Inflammatory macrophage treated with lipopolysaccharide for 4 hours (primary cell): ENCODE measurements at places on chromosomes 3 and 15.

- DNase-seq: no peak
Measured at GRCh38 chr15:53758412-53758811, 1.1 kb downstream of the WDR72 start.

DNA sequence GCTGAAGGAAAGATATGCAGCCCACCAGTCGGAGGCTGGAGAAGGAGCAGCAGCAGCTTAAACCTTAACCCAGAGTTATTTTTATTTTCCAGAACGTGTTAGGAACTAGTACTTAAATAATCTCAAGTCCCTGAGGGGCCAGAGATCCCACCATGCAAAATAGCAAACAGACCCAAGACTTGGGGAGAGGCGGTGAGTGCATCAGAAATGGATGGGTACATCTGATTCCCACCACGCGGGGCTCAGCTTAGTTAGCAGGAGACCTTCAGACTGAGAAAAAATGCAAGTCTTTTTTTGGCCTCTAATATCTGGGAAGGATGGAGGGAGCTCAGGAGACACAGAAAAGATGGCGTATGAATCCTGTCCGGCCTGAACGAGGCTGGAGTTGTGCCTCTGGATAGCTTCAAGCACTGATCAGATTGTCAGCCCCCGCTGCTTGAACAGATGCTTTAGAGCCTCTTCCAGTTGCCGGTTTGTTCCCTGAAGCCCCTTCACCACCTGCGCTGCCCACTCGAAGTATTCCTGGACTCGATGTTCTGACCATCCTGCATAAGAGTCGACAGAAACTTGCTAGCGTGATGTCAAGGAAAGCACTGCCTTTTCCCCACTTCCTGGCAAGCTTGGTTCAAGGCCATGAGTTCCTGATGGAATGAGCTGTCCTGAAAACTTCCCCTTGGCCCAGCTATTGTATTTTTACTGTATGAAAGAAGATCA is 1.3 kb downstream of the HDDC3 start:
- DNase-seq: peak; percentile 57

DNA sequence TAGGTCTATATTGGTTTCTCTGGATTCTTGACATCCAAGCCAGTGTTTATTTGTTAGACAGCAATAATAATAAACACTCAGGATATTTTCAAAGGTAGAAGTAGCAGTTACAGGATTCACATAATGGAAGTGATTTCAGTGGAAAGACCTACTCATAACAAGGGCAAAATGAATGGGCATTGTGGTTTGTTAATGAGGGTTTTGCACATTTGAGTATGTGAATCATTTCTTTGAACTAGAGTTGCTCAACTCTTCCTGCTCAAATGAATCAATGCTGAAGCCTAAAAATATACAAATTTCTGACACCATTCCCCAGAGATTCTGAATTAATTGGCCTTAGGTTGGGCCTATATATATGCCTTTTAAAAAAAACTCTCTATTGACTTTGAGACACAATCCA is 4.1 kb upstream of the COL6A5 start:
- DNase-seq: no peak

GRCh38 chr3:129556890-129557547 is 14.0 kb downstream of the H1-8 start:
- DNase-seq: no peak

DNA sequence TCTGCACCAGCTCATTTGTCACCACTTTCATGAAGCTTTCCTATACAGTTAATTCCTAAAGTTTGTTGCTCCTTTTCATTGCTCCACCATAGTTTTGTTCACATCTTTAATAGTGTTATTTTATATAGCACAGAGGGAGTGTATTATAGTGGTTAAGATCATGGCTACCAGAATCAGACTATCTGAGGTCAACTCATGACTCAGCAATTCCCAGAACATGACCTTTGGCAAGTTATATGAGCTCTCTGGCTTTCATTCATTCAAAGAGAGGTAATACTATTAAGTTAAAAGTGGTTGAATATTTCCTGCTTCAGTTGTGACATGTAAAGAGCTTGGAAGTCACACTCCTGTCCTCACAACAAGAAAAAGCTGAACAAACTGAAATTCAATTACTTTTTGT is 1073.5 kb downstream of the NAALADL2 start:
- DNase-seq: no peak

DNA sequence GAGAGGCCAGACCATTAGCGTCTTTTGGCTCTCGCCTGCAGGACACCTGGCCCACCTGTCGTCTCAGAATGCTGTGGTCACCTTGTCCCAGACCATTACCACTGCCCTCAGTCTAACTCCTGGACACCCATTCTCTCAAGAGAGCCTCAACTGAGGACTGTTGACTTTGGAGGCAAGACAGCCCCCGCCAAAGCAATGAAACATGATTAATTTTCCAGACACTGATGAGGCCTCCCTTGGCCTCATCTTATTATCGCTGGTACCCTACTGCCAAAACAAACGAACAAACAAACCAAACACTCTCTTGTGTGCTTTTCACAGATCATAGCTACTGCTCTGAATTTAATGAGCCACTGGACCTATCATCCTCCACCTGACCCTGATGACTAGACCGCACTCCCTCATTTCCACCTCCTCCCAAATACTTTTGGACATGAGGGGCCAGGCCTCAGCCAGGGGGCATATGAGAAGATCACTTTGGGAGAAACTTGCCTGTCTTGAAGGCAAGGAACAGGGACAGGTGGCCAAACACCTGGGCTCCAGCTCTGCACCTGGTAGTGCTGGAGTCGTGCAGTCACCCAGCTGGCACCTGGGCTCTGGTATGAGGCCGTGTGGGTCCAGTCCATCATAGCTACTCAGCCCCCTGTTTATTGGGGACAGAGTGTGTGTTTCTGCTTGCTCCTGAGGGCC is 27.6 kb downstream of the ALS2CL start:
- no peak for DNase-seq

DNA sequence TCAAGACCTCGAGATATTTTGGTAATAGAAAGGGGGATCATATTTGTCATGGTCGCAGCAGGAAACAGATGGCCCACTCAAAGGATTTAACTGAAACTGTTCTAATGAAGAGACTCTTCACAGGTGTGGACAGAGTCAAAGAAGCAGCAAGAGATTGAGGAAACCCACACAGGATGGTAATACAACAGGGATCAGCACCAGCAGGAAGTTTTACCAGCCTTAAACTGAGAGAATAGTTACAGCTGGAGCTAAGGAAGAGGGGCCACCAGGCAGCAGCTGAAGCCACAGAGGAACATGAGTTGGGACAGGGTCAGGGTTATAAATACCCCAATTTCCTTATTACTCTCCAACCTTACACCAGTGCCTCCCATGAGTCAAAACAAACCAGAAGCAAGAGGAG is 131.8 kb upstream of the UBE2E2 start:
- DNase-seq: no peak

DNA sequence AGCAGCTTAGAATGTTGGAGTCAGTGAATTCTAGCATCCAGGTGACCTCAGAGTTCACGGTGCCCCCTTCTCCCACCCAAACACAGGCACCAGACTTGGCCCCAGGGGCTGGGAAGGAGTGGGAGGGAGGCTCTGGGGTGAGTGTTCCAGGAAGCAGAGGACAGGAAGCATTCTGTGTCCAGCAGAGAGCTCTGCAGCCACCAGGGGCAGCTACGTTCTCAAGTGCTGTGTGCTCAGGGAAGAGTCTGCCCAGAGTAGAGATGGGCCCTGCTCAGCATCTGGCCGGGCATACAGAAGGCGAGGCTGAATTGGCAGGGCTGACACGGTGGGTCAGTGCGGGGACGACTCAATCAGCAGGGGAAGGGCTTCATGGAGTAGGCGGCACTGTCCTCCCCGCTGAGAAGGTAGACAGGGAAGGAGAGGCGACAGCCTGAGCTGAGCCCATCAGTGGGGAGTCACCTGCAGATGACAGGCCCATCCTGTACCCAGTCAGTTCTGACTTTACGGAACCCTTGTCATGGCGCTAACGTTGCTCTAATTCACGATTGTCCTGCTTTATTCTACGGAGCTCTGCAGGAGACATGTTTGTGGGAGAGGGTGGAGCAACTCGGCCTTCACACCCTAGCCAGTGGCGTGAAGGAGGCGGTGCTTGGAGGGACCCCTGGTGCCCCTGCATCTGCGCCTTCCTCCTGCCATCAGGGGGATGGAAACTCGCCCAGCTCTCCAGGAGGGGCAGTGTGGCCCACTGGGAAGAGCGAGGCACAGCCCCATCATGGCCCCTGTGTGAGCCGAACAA is 82.2 kb downstream of the C3orf70 start:
- no peak for DNase-seq

GRCh38 chr15:36601497-36601932 is 22.1 kb downstream of the CDIN1 start:
- no peak for DNase-seq

DNA sequence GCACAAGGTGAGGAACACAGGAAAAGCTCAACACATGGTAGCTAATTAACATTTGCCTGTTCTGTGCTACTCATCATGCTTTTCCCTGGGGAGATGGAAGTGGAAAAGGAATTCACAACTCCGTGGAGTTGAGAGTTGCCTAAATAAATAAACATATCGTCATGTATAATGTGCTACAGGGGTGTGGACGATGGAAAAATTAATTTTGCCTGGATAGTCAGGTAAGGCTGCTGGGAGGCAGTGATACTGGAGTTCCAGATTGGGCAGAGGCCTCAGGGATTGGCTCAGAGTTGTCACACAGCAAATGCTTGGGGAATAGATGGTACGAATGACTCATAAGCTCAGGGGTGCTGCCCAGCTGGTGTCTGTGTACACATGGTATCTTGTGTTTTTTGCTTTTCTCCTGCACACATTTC is 3.1 kb upstream of the ABHD6 start:
- DNase-seq: peak; percentile 36

DNA sequence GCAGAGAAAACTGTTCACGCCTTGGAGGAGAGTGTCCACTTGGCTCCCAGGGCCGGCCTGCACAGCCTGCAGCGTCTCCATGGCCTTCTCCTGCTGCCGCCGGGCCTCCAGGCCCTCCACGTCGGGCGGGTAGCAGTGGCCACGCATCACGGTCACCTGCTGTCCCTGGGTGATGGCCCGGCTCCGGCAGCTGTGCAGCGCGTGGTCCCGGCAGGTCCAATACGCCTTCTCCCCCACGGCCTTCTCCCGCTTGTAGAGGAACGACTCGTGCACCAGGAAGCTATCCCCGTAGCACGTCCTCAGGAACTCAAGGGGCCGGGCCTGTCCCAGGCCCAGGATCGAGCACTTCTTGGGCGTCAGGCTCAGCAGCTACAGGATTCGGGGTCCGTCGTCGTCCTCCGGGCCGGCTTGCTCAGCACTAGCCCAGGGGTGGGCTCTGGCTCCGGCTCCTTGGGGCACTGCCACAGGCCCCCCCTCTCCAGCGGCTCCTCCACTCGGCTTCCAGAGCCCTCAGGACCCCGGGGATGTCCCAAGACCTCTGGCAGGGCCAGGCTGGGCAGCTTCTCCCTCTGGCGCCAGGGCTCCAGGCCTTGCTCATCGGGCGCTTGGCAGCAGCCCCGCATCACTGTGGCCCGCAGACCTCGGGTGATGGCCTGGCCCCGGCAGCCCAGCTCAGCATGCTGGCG is 83.6 kb upstream of the FXR1 start:
- DNase-seq: no peak

DNA sequence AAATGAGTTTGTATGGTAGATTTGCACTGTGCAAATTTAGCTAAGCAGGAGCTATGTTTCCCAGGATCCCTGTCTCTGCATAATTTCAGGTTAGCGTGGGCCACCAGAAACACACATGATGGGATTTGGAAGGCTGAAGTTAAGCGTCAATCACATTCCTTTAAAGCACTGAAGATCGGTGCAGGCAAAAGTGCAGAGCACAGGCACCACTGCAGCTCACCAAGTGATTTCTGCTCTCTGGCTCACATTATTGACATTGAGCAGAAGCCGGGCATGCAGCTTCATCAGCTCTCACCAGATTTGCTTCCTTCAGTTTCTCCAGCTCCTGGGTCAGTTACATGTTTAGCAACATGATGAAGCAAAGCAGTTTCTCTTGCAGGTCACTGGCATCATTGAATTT is 256.4 kb upstream of the TGFBR2 start:
- no peak for DNase-seq

DNA sequence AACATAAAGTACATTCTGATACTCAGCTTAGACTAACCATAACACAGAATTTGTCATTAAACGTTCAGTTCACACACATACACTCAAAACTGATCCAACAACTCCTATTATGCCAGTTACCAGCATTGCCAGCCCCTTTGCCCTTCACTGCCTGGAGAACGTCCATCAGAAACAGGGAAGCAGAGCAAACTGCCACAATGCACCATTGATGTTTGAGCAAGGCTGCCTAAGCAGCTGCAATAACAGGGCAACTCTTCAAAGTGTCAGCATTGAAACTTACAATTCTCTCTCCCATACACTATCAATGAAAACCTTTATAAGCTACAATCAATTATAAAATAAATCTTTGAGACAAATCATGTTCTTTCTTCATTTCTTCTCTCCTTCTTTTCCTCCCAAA is 85.1 kb downstream of the ZBTB20 start:
- DNase-seq: no peak

DNA sequence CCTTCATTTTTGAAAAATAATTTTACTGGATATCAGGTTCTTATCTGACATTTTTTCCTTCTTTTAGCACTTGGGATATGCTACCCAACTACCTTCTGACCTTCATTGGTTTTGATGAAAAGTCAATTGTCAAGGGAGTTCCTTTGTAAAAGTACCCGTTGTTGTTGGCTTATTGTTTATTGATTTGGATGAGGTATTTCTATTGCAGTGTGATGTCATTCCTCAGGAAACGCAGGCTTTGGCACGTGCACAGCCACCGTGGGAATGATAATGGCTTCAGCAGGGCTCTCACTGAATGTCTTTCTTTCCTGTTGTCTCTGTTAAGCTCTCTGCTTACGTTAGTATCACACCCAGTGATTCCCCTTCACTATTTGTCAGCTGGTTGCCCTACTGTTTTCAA is 944.6 kb downstream of the CADM2 start:
- no peak for DNase-seq

DNA sequence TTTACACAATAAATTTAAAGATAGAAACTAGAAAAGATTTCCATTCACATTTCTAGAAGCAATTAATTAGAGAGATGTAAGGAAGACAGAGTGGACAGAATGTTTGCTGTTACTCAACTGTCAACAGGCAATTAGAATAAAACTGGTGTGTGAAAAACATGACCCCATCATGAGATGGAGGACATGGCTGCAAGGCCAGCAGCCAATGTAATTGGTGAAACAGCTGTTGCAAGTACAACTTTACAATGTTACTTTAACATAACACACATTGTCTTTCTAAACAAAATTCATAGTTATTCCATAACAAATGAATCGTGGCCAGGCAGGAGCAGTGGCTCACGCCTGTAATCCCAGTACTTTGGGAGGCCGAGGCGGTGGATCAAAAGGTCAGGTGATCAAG is 28.6 kb upstream of the STAG1 start:
- no peak for DNase-seq

DNA sequence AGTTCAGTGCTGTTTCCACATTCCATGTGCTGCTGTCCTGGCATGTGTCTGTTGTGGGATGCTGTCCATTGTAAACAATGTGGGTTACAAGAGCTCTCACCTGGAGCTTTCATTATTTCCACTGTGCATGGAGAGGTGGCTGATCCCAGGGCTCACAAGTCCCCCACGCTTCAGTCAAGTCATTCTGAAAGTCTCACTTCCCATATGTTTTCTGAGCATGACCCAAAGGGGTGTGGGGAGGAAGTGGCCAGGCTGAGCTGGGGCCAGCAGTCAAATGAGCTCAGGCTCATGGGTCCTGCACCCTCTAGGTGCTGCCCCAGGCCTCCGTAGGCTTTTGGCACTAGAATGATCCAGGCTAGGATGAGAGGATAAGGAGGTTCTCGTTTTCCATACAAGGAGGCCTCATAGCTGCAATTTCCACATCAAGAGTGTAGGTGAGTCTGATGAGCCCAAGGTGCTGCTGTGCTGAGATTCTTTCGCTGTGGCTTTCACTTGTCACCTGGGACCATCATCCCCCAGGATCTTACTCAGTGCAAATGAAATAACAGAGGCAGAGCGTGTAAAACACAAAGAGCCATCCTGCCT is 22.0 kb downstream of the STARD5 start:
- peak; percentile 97 for DNase-seq
